ENCODE measurements at places on chromosomes 1 and 21.
A peak's percentile ranks its signal among the peaks of the same experiment; 100 is the strongest.

- no peak for DNase-seq
Measured at GRCh38 chr1:221777431-221778072, 35.7 kb upstream of the DUSP10 start.

GRCh38 chr21:45781741-45782140 lies 138.2 kb downstream of the PCBP3 start:
- no peak for DNase-seq

DNA sequence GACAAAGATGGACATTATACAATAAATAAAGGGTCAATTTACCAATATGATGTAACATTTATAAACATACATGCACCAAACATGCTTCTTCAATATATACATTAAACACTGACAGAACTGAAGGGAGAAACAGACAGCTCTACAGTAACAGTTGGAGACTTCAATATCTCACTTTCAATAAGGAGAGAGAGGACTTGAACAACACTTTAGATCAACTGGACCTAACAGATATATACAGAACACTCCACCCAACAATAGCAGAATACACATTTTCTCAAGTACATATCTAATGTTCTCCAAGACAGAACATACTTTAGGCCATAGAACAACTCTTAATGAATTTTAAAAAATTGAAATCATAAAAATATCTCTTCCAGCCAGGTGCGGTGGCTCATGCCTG lies 50.6 kb upstream of the TTC39A start:
- no peak for DNase-seq

GRCh38 chr1:245875581-245876261 lies 631.4 kb downstream of the SMYD3 start:
- no peak for DNase-seq

- DNase-seq, result peak; percentile 54
Measured at GRCh38 chr21:28633839-28634555, 358.7 kb downstream of the LTN1 start.

DNA sequence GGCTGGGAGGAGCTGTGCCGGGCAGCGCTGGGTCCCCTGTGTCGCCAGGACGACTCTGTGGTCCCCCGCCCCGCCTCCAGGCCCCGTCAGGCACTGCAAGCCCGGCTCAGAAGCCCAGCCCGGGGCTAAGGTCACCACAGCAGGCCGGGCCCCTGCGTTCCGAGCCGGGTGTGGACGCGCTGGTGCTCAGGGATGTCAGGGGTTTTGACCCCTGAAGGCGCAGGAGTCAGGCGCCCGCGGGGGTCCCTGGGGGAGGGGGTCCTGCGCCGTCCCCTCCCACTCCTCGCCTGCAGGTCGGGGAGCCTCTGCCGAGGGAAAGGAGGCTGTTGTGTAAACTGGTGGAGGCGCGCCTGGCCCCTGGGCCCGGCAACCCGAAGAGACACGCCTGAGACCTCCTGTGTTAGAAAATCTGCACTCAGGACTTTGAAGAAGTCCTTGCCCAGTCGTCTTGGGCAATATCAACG lies 23.7 kb upstream of the TMEM54 start:
- no peak for DNase-seq

GRCh38 chr21:46148106-46148505 lies 7.3 kb downstream of the FTCD start:
- DNase-seq, result no peak

Measured in GM04503 (cell line).